Activated T-cell treated with anti-CD3 and anti-CD28 coated beads, Interleukin-2, amount 50 U/mL, for 1 hour (primary cell): ENCODE measurements at places on chromosomes 3 and 15.

GRCh38 chr15:53072077-53072476 lies 281.9 kb upstream of the ONECUT1 start:
- DNase-seq, result peak; percentile 13

DNA sequence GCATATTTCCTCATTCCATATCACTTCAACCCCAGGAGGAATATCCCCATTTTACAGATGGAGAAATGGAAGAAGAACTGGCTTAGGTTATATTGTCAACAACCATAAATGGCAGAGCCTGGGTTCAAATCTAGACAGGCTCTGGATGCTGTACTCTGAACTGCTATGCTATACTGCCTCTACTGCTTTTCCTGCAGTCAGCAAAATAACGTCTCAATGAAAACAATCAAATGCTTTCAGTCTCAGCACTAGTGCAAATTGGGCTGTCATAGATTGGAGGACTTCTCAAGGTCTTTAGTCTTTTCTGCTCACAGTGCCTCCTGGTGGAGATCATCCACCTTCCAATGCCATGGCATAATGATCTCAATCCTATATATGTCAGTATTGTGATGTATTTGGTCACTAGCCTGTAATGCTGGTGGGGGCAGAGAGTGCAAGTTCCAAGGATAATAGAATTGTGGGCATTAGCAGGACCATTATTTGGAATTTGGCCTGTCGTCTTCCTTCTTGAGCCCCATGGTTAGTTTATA lies 285.0 kb downstream of the CLSTN2 start:
- DNase-seq, result no peak

DNA sequence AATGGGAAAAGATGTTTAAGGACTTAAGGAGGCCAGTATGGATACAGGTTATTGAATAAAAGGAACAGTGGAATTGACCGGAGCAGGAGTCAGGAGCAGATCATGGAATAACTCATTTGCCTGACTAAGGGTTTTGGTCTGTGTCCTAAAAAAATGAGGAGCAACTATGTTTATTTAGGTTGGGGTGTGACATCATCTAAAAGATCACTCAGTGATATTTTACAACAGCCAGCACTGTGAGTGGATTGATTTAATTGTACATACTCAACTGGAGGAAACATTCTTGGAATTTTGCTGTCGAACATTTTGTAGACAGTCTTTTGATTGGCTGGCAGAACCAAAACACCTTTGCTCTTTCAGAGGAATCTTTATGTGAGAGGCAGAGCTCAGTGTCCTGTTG lies 348.6 kb upstream of the CDIN1 start:
- no peak for DNase-seq

- no peak for DNase-seq
Measured at GRCh38 chr15:47473832-47474231, 243.5 kb upstream of the SEMA6D start.

DNA sequence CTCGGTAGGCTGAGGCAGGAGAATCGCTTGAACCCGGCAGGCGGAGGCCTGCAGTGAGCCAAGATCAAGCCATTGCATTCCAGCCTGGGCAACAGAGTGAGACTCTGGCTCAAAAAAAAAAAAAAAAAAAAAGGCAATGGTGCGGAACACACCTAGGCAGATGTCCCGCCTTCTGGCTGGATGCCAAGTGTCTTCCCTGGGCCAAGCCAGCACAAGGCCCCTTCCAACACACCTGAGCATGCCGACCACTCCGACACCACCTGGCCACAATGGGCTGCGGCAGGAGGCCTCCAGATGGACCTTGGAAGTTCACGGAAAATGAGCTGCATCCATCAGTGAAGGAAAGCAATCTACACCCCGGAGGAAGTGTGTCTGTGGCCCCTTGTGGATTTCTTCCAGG lies 19.0 kb downstream of the NUP210 start:
- DNase-seq, result no peak

DNA sequence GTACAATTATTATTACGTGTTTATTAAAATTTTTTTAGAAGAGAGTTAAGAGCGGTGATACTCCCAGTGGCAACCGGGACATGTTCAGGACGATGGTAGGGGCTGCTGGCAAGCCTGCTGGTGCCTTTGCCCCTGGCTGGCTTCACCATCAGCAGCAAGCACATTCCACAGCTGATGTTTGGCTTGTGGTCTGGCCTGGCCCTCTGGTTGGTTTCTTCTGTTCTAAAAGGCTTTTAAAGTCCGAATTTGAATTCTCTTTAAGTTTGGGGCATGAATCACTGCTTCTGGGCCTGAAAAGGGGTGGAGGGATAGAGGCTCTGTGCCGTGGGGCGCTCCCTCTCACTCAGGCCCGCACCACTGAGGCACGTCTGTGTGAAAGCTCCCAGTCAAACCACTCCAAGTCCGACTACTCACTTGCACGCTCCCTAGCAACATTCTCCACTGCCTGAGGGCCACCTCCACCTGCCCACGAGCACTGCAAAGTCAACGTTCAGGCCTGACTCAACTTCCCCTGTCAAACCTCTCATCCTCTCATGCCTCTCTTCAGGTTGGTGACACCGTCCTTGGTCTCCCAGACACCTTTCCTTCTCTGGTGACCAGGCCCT lies 10.1 kb downstream of the ITGA11 start:
- no peak for DNase-seq

GRCh38 chr3:1079662-1080061 lies 13.2 kb upstream of the CNTN6 start:
- DNase-seq, result no peak

DNA sequence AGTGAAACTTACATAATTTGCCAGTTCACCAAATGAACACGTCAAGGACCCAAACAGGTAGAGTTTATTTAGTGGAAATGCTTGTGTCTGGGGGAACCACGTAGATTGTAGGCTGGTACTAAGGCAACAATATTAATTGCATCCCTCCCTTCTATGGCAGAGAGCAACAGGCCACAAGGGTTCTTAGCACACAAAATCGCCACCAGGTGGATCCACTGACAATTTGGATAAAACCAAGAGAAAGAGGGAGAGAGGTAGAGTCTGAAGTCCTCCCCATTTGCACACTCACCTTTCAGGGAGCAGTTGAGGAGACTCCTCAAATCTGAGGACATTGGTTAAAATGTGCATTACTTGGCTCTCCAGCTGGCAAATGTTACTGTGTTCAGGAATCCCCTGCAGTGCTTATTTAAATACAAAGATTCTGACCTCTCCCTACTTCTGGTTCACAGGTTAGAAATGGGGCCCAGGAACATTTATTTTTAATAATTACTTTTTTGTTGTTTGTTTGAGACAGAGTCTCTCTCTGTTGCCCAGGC lies 181.0 kb upstream of the FEZF2 start:
- no peak for DNase-seq

- no peak for DNase-seq
Measured at GRCh38 chr3:165193366-165194254, 2.6 kb downstream of the SLITRK3 start.

DNA sequence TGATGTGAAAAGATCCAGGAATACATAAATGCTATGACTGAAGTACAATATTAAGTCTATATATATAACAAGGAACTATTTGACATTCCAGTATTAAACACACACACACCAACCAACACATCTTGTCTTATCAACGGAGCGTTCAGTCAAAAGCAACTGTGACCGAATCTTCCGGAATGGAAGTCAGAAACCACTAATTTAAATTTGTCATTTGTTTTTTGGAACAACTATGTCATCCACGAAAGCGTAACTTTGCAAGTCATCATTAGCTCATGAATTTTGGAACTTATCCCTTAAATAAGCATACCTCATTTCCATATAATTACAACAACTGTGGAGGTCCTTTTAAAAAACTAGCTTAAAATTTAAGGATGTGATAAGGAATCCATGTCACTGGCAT lies 5.0 kb downstream of the ZNF385D start:
- no peak for DNase-seq

DNA sequence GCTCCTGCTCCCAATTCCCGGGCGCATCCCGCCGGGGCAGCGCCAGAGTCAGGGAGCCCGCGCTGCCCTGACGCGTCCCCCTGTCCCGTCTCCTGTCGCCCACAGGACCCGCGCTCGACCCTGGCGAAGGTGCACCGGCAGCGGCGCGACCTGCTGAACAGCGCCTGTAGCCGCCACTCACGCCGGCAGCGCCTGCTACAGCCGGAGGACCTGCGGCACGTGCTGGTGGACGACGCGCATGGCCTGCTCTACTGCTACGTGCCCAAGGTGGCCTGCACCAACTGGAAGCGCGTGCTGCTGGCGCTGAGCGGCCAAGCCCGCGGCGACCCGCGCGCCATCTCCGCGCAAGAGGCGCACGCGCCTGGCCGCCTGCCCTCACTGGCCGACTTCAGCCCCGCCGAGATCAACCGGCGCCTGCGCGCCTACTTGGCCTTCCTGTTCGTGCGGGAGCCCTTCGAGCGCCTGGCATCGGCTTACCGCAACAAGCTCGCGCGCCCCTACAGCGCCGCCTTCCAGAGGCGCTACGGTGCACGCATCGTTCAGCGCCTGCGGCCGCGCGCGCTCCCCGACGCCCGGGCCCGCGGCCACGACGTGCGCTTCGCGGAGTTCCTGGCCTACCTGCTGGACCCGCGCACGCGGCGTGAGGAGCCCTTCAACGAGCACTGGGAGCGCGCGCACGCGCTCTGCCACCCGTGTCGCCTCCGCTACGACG lies 16.9 kb downstream of the C3orf22 start:
- DNase-seq, result peak; percentile 7

DNA sequence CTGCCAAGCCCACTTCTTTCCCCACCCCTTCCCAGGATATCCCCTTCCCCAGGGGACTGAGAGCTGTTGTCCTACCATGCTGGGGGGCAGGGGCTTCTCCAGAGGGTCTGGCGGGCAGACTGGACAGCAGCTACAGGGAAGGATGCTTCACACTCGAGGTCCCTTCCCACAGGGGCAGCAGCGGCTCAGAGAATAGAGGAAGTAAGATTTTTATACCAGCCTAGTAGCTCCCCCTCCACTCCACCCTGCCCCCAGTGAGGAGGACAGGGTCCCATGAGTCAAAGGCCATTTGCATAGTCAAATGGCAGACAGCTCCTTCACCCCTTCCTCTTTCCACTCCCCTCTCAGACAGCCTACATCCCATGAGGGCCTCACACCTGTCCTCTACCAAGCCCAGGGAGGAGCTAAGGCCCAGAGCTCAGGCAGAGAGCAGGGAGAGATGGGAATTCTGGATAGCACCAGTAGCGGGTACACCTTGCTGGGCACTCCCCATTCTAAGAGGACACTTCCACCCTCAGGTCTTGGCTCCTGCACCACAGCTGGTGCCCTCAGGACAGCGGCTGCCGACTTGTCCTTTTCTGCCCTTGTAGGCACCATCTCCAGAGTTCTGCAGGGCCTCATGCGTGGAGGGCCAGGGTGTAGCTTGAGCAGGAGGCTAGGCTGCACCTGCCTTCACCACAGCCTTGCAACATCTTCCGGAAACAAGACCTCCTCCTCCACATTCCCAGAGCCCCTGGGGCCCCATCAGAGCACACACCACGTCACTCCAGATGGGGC lies at the start of gene TLR9:
TLR9 (minus strand) TSS at position 194 of the 777 bp plus-strand sequence; CDS start at position 78, 116 bp downstream.
- no peak for DNase-seq

- DNase-seq, result no peak
Measured at GRCh38 chr3:49166752-49167556, 823 bp upstream of the CCDC71 start.

DNA sequence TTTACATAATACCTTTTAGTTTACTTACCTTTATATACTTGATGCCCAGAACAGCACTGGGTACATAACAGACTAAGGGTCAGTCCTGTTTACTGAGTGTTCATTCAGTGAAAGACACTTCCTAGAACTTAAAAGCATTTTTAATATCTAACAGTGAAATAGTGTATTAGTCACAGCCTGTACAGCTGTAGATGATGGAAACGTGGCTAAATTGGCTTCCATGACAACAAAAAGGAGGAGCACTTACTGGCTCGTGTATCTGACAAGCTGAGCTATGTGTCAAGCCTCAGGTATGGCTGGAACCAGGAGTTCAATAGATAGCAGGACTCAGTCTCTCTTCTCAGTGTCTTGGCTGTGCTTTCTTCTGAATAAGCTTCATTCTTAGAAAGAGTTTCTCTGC lies 40.2 kb downstream of the CMTM8 start:
- DNase-seq, result no peak

- DNase-seq, result no peak
Measured at GRCh38 chr3:186785495-186786018, 2.2 kb downstream of the EIF4A2 start.

DNA sequence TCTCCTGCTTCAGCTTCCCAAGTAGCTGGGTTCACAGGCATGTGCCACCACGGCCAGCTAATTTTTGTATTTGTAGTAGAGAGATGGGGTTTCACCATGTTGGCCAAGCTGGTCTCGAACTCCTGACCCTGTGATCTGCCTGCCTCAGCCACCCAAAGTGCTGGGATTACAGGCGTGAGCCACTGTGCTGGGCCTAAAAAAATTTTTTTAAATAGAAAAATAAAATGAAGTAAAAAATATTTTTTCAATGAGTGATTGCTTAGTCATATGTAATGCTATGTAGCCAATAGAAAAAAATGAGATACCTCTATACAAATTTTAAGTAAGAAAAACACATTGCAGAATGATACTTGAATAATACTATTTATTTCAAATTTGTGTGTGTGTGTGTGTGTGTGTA lies 27.9 kb upstream of the SLC30A4 start:
- DNase-seq, result no peak

GRCh38 chr15:97525809-97526208 lies 434.7 kb upstream of the ARRDC4 start:
- DNase-seq, result no peak

GRCh38 chr3:165854696-165855095 lies 17.5 kb upstream of the BCHE start:
- DNase-seq, result no peak

DNA sequence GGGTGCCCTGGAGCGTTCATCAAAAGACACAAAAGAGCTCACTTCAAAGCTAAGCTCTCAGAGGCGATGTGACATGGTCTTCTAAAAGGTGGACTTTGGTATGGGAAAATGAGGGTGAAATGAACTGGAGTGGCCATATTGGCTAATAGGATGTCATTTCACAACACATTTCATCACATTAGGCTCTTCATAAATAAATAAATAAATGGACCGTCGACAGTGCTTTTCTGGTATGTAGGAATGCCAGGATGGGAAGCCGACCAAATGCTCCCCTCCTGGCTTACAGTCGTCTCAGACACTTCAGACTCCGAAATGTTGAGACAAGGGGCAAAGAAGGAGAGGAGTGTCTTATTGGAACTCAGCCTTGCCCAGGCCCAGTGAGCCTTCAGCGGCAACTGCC lies 383.0 kb downstream of the NTRK3 start:
- DNase-seq, result no peak

DNA sequence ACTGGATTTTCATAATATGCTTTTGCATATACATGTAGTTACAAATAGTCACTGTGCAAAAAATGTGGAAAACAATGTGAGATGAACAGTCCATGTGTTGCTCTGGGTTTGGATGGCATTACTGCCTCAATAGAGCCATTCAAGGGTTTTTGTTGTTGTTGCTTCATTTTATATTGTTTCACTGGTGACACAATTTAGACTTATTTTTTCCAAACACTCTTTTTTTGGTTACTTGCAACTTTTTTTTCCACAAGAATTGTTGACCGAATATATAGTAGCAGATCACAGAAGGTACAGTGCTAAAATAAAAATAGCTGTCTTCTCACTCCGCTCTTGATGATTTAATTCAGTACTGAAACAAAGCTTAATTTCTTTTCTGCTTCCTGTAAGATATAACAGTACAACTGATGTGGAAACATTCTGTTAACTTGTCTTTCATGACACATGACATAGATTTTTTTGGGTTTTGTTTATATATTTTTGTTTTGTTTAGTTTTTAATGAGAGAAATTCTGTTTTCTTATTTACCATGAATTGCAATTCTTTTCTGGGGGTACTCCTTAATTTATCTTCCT lies 618.6 kb downstream of the NAALADL2 start:
- DNase-seq, result no peak
